ENCODE measurements at places on chromosomes 6 and 20. TPM values are rescaled to one million over a fixed set of nuclear protein-coding genes. Genes with fewer than 3 reads are reported as not detected.

DNA sequence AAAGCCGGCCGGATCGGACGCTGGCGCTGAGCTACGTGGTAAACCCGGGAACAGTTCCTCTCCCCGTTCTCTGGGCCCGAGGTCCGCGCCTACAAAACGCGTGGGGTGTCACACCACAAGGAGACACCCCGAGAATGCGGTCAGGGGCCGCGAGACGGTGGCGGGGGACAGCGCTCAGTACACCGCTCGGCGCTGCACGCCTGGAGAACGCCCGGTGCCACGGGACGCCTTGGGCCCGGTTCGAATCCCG, 670 bp downstream of the NCOA5 start:
- H3K4me1 ChIP-seq: peaks cover 38% of the 10 kb centered on the region
- peak overlapping the region; percentile 93 for H3K4me3 ChIP-seq
- peak overlapping the region; percentile 59 for H3K27ac ChIP-seq
- DNase-seq: peak; percentile 66
- no peaks in the 10 kb centered on the region for H3K27me3 ChIP-seq

GRCh38 chr6:129239825-129240491, 357.0 kb downstream of the LAMA2 start:
- no peak for DNase-seq
- H3K27ac ChIP-seq: no peak overlapping the region
- H3K27me3 ChIP-seq: peaks cover 10% of the 10 kb centered on the region

DNA sequence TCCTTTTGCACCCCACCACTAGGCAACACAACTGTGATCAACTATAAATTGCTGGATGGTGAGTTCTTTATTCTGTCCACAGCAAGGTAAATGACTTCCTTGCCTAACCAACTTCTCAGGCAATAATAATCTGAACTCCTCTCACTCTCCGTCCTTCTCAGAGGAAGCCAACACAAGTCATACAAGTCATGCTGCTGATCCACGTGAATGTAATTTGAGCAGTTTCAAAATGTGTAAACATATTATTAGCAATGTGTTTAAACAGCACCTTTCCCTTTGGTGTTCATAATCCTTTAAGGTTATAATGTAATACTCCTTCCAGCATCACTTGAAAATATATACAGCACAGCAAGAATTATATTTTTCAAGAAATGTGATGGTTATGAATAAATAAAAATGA, 127.9 kb downstream of the QRSL1 start:
- peaks cover 25% of the 10 kb centered on the region for H3K27me3 ChIP-seq
- DNase-seq: no peak
- H3K27ac ChIP-seq: no peak overlapping the region
- H3K4me3 ChIP-seq: no peak overlapping the region

DNA sequence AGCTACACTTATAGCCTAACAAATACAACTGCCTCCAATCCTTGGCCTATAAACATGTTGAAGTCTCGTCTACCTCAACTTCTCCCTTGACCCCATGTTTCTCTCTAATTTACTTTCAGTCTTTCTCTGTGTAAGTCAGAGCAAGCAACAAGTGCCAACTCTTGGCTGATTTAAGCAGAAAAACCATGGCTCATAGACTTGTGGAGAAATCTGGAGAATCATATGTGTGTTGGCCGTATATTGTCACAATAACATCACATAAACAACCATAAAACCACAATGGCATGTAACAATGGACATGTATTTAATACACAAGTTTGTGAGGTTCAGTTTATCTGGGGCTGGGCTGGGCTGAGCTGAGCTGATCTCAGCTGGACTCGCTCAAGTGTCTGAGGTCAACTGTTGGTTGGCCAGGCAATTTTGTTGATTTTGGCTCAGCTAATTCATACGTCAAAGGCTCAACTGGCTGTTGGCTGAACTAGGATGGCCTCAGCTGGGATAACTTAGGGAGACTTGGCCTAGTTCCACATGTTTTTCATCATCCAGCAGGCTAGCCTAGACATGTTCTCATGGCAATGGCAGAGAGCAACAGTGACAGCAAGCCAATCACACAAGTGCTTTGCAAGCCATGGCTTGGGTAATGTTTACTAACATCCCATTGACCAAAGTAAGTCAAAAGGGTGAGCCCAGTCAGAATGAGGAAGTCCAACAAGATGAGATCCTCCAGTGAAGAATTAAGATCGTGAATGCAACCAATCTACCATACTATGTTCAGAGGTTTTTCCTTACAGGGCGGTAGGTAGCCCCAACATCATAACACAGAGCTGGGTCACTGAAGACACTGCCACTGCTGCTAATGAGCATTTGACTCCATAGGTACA, 12.9 kb upstream of the TBC1D22B start:
- peaks cover 40% of the 10 kb centered on the region for H3K4me1 ChIP-seq
- no peak for DNase-seq
- H3K4me3 ChIP-seq: no peak overlapping the region
- peak overlapping the region; percentile 51 for H3K27ac ChIP-seq

DNA sequence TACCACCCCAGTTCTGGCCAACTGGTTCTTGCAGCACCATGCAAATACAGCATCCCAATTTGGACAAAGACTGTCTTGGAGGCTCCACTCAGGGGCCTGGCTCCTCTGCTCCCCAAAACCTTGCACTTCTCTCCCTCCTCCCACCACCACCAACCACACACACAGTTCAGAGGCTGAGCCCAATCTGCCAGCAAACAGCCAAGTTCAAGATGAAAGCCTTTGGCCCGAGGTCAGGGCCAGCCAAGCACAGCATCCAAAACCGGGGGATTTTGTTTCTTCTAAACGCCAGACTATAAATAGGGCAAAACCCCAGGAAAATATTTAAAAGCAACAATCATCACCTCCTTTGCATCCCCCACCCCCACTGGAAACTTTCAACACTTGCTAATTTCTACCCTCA, 5.7 kb downstream of the KCNK5 start:
- peak; percentile 6 for DNase-seq
- peaks cover 9% of the 10 kb centered on the region for H3K27me3 ChIP-seq
- H3K4me1 ChIP-seq: peaks cover 40% of the 10 kb centered on the region
- no peak overlapping the region for H3K27ac ChIP-seq
- no peaks in the 10 kb centered on the region for H3K36me3 ChIP-seq
- H3K4me3 ChIP-seq: no peak overlapping the region

The GDAP1L1 gene
- total RNA-seq: not detected

The EDN1 gene
- 0.20 TPM for total RNA-seq
